CD4-positive, alpha-beta T cell treated with Interleukin-15 for 1 hour (primary cell): ENCODE measurements at places on chromosomes 12 and 14.

DNA sequence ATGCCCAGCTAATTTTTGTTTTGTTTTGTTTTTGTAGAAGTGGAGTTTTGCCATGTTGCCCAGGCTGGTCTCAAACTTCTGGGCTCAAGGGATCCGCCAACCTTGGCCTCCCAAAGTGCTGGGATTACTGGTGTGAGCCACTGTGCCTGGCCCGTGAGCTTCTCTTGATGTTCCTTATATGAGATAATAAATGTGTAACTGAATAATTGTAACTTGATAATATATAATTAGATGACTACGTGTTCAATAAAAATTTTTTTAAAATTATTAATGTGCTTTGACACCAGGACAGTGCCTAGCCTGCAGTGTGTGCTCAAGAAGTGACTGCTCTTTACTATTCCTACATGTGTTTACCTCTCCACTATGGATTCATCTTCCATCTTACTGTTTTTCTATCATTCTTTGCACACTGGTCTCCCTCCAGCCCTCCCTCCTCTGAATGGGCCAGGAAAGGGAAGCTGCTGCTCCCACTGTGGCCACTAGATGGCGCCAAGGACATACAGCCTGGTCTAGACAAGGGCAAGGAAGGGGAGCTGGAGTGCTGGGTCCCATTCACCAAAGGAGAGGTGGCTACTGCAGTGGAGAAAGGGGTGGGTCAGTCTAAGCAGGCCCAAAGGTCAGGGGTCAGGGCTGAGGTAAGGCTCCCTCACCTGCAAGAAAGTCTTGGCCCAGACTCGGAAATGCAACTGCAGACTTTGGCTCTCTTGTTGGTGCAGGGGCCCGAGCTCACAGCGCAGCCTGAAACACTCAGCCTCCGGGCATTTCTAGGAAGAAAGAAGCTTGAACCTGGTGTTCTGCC is 14.7 kb upstream of the ZNF385A start:
- DNase-seq: peak; percentile 84

GRCh38 chr12:103114296-103115055 is 157.0 kb downstream of the ASCL1 start:
- no peak for DNase-seq

DNA sequence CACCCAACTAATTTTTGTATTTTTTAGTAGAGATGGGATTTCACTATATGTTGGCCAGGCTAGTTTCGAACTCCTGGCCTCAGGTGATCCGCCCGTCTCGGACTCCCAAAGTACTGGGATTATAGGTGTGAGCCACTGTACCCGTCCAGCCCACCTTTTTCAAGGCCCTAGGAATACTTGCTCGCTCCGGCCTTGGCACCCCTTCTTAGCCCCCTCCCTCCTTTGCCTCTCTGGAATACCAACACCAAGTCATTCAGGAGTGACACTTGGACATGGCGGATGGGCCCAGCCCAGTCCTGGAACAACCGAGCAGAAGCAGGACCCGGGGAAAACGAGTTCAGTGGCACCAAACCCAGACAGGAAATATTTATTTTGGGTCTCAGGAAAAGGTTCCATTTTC is 29.1 kb downstream of the PLEKHG3 start:
- DNase-seq: no peak

DNA sequence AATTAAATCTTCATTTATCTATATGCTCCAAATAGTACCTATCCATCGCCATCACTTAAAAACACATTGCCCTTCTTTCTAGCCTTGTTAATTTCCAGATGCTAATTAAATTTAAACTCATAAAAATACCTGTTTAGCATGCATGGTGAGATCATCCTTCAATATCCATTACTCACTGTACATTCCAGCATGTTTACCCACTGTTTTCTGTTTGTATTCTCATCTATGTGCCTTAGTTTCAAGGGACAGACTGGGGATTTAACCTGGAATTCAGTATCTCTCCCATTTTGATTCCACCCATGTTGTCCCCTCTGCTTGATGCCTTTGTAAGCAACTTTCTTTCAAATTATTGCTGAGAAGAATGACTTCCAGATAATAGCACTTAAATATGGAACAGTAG is 208.0 kb downstream of the SPTSSA start:
- no peak for DNase-seq

DNA sequence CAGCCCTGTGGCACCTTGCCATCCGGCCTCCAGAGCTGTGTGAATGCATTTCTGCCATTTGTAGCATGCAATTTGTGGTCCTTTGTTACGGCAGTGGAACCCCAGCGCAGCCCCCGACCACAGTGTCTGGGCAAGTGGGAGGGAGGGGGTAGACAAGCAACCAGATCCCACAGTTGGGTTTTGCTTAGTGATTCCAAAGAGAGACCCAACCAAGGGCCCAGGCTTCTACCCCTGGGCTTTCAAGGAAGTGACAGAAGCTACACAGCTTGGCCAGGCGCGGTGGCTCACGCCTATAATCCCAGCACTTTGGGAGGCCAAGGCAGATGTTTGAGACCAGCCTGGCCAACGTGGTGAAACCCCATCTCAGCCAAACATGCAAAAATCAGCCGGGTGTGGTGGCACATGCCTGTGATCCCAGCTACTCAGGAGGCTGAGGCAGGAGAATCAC is 17.8 kb downstream of the ZBTB42 start:
- no peak for DNase-seq

DNA sequence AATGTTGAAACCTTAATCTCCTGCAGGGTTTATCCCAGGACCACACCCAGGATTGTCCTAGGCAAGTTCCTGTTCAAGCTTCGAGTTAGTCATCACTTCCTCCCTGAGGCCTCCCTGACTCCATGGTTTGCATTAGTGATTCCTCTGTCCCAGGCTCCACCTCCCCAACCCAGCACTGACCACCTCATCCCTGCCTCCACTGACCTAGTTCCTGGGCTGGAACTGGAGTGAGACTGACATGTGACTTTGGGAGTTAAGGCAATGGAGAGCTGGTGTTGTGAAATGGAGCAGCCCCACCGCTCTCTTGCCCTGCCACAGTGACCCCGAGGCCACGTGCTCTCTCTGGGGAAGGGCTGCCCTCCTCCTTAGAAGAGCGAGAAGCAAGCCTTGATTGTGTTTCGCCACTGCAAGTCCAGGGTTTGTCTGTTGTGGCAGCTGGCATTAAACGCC is 15.8 kb upstream of the DTX1 start:
- peak; percentile 77 for DNase-seq

GRCh38 chr12:27158297-27158696 is 75.9 kb upstream of the C12orf71 start:
- no peak for DNase-seq

DNA sequence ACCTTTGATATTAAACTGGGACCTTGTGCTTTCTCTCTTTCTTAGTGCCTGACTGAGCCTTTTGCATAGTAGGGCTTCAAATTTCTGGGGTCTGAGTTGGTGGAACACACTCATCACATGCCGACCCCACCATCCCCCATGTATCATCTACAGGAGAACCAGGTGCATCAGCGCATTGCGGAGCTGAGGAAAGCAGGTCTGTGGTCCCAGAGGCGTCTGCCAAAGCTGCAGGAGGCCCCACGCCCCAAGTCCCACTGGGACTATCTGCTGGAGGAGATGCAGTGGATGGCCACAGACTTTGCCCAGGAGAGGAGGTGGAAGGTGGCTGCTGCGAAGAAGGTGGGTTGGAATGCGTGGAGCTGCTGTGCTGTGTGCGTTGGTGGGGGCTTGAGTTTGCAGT is 37.8 kb downstream of the EP400 start:
- no peak for DNase-seq

- no peak for DNase-seq
These were observed 4.5 kb downstream of the C1QL4 start for GRCh38 chr12:49332441-49332861.

- DNase-seq: no peak
These were observed 103.5 kb downstream of the FGD4 start for GRCh38 chr12:32502693-32503502.

DNA sequence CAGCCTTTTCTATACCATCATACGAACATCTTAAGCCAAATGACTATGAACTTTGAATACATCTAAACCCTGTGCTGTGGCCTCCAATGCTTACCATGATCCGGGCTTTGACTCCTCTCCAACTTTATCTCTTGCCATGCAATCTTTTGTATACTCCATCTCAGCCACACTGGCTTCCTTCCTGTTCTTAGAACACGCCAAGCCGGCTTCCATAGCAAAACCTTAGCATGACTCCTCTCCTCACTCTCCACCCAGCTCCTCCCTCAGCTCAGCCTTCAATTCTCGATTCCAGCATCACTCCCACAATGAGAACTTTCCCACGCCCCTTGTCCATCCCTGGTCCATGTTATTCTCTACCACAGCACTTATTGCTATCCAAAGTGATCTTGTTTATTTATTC is 228.3 kb downstream of the NTF3 start:
- no peak for DNase-seq

- DNase-seq: no peak
These were observed 2.0 kb upstream of the SOS2 start for GRCh38 chr14:50233166-50233950.

DNA sequence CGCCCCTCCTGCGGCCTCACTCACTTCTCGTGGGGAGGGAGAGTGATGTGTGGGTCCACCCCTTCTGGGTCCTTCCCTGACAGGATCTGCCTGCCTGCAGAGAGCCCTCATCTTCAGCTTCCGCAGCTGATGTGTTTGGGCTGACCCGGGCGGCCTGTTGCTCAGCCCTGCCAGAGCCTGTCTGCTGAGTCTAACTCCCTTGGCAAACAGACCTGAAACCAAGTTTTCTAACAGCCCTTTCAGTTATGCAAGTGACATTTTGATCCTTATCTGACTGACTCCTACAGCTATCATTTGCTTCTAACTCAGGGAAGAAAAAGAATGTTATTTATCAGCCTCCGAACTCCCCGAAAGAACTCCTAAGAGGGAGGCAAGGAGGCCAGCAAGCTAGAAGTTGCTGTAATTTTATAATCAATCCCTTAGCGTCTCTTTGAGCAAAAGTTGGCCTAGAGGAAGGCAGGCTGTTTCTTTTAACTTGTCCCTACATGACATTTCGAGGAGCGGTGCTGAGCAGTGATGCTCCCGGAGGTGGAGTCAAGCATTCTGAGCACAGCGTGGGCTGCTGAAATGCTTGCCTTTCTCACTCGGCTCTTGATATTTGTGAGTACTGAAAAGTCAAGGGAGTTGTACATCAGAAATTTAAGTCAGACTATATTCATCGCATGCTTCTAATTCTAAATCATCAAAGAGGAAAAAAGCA is 31.5 kb upstream of the CACNA2D4 start:
- DNase-seq: no peak

- no peak for DNase-seq
These were observed 10.8 kb downstream of the VTI1B start for GRCh38 chr14:67663633-67664032.

DNA sequence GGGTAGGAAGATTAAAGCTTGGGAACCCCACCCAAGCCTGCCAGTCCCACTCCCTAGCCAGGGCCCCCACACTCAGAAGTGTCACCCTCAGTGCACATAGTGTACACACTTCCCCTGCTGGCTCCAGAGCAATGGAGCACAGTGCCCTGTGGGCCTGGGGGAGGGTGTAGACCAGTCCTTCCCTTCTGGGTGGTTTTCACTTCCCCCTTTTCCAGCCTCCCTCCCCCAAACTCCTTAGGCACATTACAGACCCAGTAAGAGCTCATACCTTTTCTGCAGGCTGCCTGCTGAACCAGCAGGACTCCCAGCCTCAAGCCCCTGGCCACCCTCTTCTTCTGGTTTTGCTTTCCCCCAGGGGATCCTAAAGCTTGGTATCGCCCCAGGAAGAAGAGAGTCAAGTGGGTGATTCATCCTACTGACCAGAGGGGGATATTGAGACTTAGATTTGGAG is at the start of gene ZNF385A:
Gene ZNF385A, minus strand, starts transcription at position 143 of the 451 bp plus-strand sequence. CDS start 219 bp downstream, outside the sequence.
- peak; percentile 78 for DNase-seq

- no peak for DNase-seq
These were observed 46.6 kb downstream of the PPP2R5C start for GRCh38 chr14:101808020-101808641.

DNA sequence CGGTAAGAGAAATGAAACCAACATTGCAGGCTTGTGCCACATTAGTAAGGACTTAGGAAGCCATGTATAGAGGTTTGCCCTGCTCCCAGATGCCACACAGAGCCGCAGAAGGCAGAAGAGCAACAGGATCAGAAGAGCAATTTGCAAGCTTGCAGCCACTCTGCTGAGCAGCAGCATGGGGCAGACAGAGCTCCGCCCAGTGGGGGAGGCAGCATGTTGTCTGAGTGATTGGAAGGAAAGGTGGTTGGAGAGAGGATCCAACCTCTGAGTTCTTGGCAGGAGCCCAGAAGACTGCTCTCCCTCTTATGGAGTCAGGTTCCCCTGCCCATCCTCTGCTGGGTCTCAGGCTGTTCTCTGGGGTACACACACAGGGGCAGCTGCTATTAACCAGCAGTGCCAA is 2.3 kb upstream of the KRT6A start:
- no peak for DNase-seq

DNA sequence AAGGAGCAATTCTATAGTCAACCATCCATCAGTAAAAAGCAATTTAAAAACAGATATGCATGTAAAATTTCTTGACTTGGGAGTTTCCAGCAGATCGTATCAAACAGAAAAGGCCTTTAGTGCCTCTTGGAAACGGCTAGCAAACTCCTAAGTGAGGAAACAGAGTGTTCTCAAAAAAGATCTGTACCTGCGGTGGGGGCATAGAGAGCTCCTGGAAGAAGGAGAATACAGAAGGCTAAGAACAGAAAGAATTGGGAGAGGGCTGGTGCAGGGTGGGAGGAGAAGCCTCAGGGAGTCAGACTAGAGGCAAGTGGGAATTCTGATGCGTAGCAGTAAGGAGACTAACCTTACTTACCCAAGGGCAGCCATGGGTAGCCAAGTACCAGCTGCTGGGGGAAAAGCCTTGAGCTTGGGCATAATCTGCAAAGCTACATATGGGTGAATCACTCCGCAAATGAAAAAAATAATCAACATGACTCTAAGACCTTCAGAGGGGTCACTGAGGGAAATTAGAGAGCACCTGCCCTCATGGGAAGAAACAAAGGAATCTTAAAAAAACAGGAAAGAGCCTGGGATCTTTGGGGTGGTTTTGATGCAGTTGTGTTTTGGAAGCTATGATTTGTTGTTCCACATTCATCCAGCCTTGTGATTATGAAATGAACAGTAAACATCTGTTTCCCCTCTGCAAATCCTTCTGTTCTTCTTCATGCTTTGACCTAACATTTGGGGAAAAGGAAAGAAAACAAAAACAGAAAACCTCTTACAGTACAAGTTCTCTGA is 10.4 kb downstream of the RHOJ start:
- DNase-seq: no peak

DNA sequence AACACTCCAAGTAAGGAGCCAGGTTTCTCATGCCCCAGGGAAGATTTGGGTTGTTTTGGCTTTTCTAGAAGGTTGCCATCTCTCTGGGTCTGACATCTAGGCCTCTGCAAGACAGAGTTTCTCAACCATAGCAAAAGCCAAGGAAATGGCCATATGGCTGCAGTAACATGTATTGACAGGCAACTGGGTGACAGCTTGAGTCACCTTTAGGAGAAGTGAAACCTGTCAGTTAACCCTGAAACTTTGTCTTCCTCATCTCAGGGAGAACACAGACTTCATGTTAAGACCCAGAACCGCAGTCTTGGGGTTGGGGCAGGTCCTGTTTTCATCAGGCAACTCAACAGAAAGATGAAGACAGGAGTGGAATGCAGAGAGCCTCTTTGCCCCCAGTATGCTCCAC is 46.0 kb upstream of the PLBD1 start:
- peak; percentile 50 for DNase-seq

GRCh38 chr12:11837216-11837934 is 187.9 kb downstream of the ETV6 start:
- no peak for DNase-seq
